Common myeloid progenitor, CD34-positive (primary cell): ENCODE measurements at places on chromosomes 4 and X.

DNA sequence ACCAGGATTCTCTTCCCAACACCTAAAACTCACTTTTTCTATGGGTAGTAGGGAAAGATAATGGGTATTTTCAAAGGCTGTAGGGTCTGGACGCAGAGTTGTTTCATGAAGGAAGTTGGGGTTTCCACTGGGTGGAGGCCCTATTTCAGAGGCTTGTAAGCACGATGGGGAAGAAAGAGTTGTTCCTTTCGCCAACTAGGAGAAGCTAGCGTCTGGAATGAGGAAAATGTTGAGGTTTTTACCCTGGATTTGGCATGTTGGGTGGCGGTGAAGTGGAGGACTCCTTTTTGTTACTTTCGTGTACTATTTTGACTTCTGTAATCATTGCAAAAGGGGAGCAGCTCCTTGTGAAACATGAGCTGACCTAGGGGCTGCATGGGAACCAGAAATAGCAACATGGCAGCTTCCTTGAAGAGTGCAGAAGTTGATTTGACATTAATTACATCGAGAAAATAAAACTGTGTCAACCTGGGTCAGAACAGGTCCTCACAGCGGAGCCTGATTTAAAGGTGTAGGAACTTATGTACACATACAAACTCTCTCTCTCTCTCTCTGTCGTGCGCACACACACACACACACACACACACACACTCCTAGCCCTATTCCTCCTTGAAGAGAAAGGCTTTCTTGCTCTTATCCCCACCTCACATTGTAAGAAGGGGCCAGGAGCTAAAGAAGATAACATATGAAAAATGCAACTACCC lies 19.1 kb downstream of the VSIG4 start:
- no peak overlapping the region for H3K4me3 ChIP-seq
- peaks cover 33% of the 10 kb centered on the region for H3K36me3 ChIP-seq
- no peak overlapping the region for H3K27ac ChIP-seq
- no peaks in the 10 kb centered on the region for H3K27me3 ChIP-seq

DNA sequence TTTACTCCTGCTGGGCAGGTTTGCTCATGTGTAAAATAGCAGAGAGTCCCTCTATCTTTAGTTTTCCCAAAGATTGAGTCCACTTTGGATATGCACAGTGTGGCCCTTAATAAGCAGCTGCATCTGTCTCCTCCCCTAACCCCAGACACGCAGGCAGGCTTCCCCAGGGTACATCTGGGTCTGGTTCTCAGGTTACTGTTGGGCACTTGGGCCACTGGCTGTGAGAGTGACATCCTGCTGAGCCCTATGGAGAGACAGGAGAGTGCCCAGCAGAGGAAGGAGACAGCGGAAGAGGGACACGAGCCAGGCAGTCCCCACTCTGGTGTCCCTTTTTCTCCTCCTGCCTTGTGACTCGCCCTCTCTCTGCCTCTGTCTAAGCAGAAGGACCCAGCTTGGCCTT lies 16.0 kb downstream of the XK start:
- no peaks in the 10 kb centered on the region for H3K36me3 ChIP-seq
- no peak for DNase-seq
- H3K27ac ChIP-seq, result no peak overlapping the region
- no peaks in the 10 kb centered on the region for H3K4me1 ChIP-seq
- H3K4me3 ChIP-seq, result no peak overlapping the region

DNA sequence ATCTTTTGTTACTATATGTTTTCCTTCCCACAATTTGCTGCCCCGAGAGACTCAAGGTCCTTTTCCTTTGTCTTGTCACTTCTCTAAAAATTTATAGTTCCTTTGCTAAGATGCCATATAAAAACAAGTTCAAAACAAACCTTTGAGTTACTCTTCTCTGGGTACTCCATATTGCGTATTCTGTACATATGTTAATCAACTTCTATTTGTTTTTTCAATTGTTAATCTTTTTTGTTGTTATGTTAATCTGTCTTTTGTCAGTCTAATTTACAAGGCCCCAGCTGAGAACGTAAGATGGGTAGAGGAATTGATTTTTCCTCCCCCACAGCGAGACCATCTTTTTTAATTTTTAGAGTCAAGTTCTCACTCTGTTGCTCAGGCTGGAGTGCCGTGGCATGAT lies 7.2 kb upstream of the PPEF2 start:
- no peaks in the 10 kb centered on the region for H3K36me3 ChIP-seq
- no peak overlapping the region for H3K4me3 ChIP-seq
- no peaks in the 10 kb centered on the region for H3K4me1 ChIP-seq
- DNase-seq, result no peak

- no peaks in the 10 kb centered on the region for H3K4me1 ChIP-seq
- H3K4me3 ChIP-seq, result no peak overlapping the region
- H3K27me3 ChIP-seq, result no peaks in the 10 kb centered on the region
- no peak overlapping the region for H3K27ac ChIP-seq
- no peak for DNase-seq
Measured at GRCh38 chrX:129634541-129634940, 20.2 kb downstream of the APLN start.

DNA sequence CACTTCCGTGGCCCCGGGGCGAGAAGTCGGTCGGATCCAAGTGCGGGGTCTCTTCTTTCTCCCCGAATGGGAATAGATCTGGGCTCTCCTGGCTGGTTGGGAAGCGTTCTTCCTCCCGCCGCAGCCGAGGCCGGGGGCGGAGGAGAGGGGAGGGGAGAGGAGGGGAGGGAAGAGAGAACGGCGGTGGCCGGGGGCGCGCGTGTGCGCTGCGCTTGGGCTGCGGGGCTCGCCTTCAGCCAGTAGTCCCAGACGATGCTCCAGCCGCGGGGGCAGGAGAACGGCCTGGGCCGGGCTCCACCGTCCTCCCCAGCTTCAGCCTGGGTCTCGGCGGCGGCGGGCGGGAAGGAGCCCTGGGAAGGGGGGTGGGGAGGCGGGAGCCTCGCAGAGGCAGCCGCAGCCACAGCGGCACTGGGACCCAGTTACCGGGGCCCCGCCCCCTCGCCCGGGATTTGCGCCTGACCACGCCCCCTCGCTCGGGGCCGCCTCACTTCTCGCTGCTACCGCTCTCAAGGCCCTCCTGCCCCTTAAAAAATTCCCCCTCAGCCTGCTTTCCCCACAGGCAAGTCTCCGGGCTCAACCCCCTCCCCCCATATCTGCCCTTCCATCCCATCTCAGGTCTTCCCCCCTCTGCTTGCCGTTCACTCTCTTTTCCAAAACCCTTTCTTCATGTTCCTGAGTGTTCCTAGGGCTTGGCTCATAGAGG lies at the start of gene FGD1:
TSS of gene FGD1 (minus strand) at position 421 of the 703 bp plus-strand sequence. CDS start 802 bp downstream, outside the sequence.
- H3K4me1 ChIP-seq, result no peaks in the 10 kb centered on the region
- H3K27ac ChIP-seq, result no peak within 1 kb of the TSS
- peak within 1 kb of the TSS; percentile 13 for H3K4me3 ChIP-seq

DNA sequence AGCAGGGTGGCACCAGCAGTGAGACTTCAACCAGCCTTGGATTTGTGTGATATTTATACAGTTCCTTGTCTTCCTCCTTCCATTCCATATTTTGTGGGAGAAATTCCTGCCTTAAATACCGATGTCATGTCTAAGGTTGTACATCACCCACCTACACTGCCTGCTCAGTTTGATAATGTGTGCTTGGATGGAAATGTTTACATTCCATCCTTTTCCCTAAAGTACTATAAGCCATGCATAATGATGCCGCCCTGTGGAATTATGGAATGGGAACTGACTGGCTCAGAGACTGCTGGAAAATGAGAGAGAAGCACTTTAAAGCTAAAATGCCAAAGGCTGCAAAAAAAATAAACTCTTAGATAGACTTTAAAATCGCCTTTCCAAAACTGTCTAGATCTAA lies 11.3 kb upstream of the GLUD2 start:
- DNase-seq, result no peak
- H3K27ac ChIP-seq, result no peak overlapping the region
- no peaks in the 10 kb centered on the region for H3K4me1 ChIP-seq
- H3K36me3 ChIP-seq, result no peaks in the 10 kb centered on the region
- no peaks in the 10 kb centered on the region for H3K27me3 ChIP-seq

DNA sequence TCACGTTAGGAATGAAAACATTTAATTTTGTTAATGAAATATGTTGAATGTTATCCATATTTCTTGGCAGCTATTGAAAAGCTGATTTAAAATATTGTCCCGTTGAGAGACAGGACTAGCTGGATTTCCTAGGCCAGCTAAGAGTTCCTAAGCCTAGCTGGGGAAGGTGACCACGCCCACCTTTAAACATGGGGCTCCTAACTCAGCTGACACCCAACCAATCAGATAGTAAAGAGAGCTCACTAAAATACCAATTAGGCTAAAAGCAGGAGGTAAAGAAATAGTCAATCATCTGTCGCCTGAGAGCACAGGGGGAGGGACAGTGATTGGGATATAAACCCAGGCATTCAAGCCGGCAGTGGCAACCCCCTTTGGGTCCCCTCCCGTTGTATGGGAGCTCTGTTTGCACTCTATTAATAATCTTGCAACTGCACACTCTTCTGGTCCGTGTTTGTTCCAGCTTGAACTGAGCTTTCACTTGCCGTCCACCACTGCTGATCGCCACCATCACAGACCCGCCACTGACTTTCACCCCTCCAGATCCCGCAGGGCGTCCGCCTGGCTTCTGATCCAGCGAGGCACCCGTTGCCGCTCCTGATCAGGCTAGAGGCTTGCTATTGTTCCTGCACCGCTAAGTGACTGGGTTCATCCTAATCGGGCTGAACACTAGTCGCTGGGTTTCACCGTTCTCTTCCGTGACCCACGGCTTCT lies 308.9 kb downstream of the GLUD2 start:
- DNase-seq, result no peak
- H3K36me3 ChIP-seq, result no peaks in the 10 kb centered on the region
- H3K27me3 ChIP-seq, result no peaks in the 10 kb centered on the region
- no peak overlapping the region for H3K27ac ChIP-seq

DNA sequence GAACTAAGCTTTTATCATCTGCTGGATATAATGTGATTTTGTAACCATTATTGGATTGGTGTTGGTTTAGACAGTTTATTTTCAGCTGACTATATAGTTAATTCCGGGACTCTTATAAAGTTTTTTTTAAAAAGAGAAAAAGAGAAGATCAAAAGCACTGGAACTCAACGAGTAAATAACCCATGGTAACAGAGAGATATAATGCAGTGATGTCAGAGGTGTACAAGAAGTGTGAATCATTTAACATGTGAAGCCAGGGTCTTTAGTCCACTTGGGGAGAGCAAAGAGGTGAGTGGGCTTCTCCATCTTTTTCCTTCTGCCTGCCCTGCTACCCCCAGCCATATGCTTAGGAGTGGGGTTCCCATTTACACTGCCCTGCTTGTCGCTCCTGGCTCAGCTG lies 3.2 kb downstream of the TMEM165 start:
- peaks cover 7% of the 10 kb centered on the region for H3K36me3 ChIP-seq
- H3K4me1 ChIP-seq, result peaks cover 40% of the 10 kb centered on the region
- no peak overlapping the region for H3K4me3 ChIP-seq
- no peak overlapping the region for H3K27ac ChIP-seq

- no peaks in the 10 kb centered on the region for H3K27me3 ChIP-seq
- DNase-seq, result no peak
- H3K4me1 ChIP-seq, result peaks cover 6% of the 10 kb centered on the region
- H3K4me3 ChIP-seq, result no peak overlapping the region
- no peak overlapping the region for H3K27ac ChIP-seq
- H3K36me3 ChIP-seq, result no peaks in the 10 kb centered on the region
Measured at GRCh38 chr4:183430317-183430993, 14.0 kb upstream of the CDKN2AIP start.

GRCh38 chr4:55706541-55706940 lies 70.4 kb upstream of the NMU start:
- no peak for DNase-seq
- H3K27me3 ChIP-seq, result peaks cover 4% of the 10 kb centered on the region
- no peaks in the 10 kb centered on the region for H3K4me1 ChIP-seq
- no peaks in the 10 kb centered on the region for H3K36me3 ChIP-seq

DNA sequence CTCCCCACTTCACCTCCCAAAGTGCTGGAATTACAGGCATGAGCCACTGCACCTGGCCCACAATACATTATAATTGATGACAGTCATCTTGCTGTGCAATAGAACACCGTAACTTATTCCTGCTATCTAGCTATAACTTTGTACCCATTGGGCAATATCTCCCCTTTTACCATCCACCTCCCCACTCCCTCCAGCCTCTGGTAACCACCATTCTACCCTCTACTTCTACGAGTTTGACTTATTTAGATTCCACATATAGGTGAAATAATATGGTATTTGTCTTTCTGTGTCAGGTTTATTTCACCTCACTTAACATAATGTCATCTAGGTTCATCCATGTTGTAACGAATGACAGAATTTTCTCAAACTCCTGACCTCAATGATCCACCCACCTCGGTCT lies 8.2 kb upstream of the TEX11 start:
- no peaks in the 10 kb centered on the region for H3K36me3 ChIP-seq
- no peaks in the 10 kb centered on the region for H3K4me1 ChIP-seq
- H3K27me3 ChIP-seq, result no peaks in the 10 kb centered on the region

DNA sequence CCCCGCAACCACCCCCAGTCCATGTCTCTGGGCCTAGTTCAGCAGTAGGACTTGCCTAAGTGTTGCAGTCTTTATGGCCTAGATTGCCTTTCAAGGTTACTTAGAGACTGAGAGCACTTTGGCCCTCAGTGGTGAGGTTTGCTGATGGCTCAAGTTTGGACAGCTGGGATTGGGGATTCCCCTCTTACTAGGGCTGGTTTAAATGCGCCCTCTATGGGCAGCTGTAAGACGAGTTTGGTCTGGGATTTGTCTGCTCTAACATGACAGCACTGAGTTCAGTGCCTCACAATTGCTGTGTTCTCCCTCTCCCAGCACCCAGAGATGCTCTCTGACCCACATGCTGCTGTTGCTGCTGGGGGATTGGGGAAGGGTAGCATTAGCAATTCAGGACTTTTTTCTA lies 23.1 kb downstream of the DACH2 start:
- DNase-seq, result peak; percentile 23
- no peak overlapping the region for H3K4me3 ChIP-seq
- no peaks in the 10 kb centered on the region for H3K36me3 ChIP-seq
- H3K4me1 ChIP-seq, result no peaks in the 10 kb centered on the region
- no peak overlapping the region for H3K27ac ChIP-seq
- peaks cover 3% of the 10 kb centered on the region for H3K27me3 ChIP-seq

DNA sequence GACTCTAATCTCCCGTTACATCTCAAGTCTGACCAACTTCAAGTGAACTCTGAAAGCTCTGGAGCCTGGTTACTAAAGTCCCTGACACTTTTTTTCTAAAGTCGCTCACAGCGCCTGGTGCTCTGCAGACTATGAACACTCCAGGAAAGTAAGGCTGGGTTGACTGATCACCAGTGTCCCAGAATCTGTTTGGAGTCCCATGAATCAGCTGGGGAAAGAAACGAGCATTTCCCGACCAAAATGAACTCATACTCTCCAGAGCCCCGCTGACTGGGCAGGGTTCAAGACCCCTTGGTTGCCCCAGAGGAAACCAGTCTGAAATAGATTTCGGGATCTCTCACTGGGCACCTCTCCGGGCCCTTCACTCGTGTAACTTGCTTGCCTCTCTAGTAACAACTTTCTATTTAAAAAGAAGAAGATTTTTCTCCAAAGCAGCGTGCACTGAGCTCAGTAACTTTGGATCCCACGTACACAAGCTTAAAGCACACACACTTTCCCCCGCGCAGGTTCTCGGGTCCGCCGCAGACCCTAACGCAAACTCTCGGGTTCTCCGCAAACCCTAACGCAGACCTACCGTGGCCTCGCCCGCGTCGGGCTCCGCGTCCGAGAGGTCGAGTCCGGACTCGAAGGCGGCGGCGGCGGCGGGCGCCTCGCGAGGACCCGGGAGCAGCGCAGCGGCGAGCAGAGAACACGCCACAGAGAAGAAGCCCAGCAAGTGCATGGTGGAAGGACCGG lies 964 bp downstream of the VEGFC start:
- no peaks in the 10 kb centered on the region for H3K36me3 ChIP-seq
- H3K4me1 ChIP-seq, result peaks cover 6% of the 10 kb centered on the region
- DNase-seq, result peak; percentile 25
- H3K4me3 ChIP-seq, result peak overlapping the region; percentile 59
- H3K27ac ChIP-seq, result no peak overlapping the region
